Hippocampal formation (tissue), 2 donors: ENCODE measurements at places on chromosomes 4 and X.

GRCh38 chr4:99640676-99641075 lies 17.0 kb downstream of the C4orf54 start:
- no peak for DNase-seq

GRCh38 chrX:108464604-108465003 lies 25.0 kb downstream of the COL4A5 start:
- DNase-seq = no peak

DNA sequence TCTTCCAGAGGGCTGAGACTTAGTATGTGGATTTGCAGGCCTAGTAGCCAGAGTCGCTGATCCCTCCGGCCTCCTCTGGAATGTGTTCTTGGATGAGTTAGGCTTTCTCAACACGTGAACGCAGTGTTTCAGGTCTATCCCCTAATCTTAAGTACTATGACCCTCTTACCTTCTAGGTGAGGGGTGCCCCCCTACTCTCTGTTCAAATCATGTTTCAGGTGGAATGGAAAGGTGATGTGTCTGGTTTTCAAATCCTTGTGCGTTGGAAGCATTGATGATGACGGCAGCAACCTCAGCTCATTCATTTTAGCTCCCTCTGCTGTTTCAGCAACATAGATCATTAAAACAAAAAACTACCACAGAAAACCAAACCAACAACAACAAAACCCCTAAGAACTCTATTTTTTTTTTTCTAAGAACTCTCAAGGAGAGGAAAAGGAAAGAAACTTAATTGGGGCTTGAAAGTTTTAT lies 56.4 kb downstream of the RWDD4 start:
- no peak for DNase-seq

DNA sequence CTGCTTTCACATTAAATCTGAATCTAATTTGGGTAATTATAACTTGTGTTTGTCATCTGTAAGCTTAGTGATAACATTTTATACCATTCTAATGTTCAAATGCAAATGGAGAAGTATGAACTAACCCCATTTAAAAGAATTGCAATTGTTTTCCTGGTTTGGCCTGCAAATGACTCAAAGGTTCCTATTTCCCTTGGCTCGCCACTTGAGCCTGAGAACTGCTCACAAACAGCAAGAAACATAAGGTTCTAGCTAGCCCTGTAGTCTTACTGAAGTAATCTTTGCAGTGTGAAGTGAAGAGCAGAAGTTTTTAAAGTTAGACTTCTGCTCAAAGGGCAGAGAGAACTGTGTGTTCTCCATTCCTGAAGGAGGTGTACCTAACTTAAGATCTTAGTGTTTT lies 27.2 kb downstream of the UPRT start:
- DNase-seq = no peak

GRCh38 chrX:101009090-101009489 lies 39.6 kb downstream of the ARL13A start:
- no peak for DNase-seq

DNA sequence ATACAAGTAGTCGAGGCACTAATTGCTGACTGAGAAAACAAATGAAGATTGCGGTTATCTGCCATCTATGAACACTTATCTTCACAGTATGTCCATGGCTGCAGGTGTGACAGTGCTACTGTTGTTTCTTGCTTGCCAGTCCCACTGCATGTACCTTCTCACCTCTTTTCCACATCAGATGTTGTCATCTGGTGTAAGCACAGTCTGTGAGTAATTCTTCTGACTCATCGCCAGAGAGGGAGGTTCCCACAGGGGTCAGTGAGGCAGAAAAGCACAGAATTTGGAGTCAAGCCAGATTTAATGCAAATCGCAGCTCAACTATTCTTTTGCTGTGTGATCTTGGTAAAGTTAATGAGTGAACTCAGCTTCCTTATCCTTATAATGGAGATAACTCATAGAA lies 144.4 kb downstream of the GLRA2 start:
- no peak for DNase-seq

GRCh38 chr4:108166441-108167315 lies 2.1 kb downstream of the LEF1 start:
- no peak for DNase-seq

DNA sequence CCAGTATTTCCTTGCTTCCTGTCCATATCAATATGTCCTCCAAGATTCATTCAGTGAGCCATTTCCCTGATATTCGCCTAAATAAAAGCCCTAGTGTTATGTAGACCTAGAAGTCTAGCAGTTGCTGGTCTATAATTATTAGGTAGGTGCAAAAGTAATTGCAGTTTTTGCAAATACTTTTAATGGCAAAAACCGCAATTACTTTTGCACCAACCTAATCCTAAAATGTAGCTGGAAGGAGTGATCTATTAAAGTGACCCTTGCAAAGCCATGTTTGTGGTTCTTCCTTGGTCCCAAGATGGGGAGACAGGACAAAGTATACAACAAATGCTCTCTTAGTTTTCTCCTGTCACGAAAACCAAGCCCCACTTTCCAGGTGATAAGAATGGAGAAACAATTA lies 193.0 kb downstream of the IDS start:
- DNase-seq = no peak

GRCh38 chr4:183353557-183353956 lies 31.3 kb upstream of the CLDN24 start:
- DNase-seq = no peak

GRCh38 chr4:108320061-108320460 lies 151.3 kb upstream of the LEF1 start:
- no peak for DNase-seq
